ENCODE measurements at places on chromosomes 12 and 14.

DNA sequence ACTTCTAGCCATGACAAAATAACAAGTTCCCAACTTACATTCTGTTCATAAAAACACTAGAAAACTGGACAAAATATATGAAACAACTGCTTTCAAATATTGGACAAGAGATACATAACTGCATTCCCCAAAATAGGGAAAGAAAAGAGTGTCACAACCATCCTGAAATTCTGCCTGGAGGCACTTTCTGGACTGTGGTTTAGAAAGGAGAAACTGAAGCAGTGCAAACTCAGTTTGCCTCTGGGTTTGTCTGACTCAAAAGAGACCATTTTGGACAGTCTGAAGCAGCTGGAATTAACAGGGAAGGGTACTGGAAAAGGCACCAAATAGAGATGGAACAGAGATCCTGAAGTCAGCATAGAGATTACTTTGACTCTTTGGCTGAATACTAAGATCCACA, 11.3 kb upstream of the SYT1 start:
- no peak for DNase-seq

GRCh38 chr12:6703631-6704030, 3.0 kb upstream of the PIANP start:
- no peak for DNase-seq

DNA sequence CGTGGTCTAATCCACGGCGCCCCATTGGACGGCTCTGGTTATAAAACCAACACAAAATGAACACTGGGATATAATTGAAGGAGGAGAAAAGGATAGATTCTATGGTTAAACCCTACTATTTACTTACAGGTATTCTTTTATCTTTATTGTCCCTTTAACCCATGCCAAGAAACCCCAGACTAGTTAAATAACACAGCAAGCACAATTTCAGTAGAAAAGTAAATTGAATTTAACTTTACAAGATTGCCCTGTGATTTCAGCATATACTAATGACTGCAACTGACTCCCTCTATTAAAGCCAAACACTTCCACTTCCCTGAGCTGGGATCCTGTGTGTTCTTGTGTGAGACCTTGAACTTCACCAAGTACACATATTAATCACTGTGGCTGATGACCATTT, 45.3 kb downstream of the BCL11B start:
- no peak for DNase-seq

DNA sequence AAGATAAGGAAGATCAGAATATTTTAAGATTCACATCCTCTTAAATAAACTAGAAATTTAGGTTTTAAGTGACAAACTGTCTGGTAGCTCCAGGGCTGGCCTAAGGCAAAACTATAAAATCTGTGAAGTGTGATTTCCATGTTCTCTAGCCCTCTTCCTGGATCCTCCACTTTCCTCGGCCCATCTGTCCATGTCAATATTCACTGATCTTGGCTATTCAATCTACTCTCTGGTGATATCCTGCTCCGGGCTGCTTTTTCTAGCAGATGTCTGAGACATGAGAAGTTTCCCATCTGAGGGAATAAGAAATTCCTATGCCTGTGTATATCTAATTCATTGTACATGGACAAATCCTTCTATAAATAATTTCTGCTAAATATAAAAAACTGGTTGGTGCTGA, 500.4 kb downstream of the GALC start:
- DNase-seq, result no peak

- peak; percentile 46 for DNase-seq
These were observed 111.0 kb downstream of the BICD1 start for GRCh38 chr12:32217354-32218310.

DNA sequence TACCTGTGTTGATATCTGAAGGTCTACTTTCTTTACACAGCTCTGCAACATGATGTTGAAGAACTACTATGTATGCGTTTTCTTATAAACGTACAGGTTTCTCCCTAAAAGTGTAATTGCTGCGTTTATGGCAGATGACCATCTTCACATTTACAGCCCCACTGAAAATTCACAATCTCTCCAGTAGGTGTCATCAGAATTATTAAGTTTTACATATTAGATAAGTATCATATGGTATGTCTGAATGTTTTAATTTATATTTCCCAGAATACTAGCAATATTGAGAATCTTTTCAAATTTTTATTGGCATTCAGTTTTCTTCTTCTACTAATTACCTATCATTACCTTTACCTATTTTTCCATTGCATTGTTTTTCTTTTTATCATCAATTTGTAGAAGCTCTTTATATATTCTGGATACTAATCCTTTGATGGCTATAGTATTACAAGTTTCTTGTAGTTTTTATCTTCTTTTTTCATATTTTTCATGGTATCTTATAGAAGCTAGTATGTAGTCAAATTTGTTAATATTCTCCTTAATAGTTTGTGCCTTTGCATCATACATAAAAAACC, 123.5 kb downstream of the CAPZA3 start:
- DNase-seq, result no peak
